ENCODE measurements at places on chromosomes 4 and X.

- DNase-seq: no peak
Observed at GRCh38 chr4:89556601-89557305, 249.2 kb upstream of the GPRIN3 start.

GRCh38 chr4:109368661-109369060, 65.0 kb upstream of the SEC24B start:
- no peak for DNase-seq

DNA sequence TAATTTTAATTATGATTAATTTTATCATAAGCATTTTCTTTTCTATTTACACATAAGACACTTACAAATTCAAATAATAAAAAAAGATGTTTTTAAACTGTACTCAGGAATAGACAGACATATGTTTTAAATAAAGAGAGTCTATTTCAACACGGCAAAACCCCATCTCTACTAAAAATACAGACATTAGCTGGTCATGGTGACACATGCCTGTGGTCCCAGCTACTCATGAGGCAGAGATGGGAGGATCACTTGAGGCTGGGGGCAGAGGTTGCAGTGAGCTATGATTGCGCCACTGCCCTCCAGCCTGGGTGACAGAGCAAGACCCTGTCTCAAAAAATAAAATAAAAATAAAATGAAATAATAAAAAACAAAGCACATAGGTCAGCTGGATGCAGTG, 14.8 kb downstream of the FAM9B start:
- no peak for DNase-seq

DNA sequence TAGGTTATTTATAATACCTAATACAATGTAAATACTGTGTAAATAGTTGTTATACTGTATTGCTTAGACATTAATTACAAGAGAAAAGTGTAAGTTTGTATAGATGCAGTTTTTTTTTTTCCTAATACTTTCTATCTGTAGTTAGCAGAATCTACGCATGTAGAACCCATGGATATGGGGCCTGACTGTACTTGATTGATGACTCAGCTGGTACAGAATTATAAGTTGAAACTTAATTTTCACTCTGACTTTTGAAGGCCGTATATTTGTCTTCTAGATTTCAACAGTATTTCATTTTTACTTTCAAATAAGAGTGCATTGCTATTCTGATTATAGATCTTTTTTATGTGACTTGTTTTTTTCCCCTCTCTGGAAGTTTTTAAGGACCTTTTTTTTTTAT, 30.8 kb upstream of the NDUFC1 start:
- no peak for DNase-seq

GRCh38 chr4:101651778-101652177, 138.8 kb upstream of the BANK1 start:
- DNase-seq: no peak

GRCh38 chrX:68659786-68660185, 12.3 kb downstream of the STARD8 start:
- DNase-seq: no peak

DNA sequence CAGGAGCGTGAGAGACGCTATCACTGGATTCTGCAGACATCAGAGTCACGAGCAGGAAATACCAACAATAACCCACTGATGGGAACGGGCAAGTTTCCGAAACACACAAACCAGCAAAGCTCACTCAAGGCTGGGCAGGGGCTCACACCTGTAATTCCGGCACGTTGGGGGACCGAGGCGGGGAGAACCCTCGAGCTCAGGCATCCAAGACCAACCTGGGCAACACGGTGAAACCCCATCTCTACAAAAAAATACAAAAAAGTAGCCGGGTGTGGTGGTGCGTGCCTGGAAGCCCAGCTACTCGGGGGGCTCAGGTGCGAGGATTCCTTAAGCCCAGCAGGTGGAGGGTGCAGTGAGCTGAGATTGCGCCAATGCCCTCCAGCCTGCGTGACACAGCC, 17.2 kb upstream of the GTPBP6 start:
- DNase-seq: no peak

DNA sequence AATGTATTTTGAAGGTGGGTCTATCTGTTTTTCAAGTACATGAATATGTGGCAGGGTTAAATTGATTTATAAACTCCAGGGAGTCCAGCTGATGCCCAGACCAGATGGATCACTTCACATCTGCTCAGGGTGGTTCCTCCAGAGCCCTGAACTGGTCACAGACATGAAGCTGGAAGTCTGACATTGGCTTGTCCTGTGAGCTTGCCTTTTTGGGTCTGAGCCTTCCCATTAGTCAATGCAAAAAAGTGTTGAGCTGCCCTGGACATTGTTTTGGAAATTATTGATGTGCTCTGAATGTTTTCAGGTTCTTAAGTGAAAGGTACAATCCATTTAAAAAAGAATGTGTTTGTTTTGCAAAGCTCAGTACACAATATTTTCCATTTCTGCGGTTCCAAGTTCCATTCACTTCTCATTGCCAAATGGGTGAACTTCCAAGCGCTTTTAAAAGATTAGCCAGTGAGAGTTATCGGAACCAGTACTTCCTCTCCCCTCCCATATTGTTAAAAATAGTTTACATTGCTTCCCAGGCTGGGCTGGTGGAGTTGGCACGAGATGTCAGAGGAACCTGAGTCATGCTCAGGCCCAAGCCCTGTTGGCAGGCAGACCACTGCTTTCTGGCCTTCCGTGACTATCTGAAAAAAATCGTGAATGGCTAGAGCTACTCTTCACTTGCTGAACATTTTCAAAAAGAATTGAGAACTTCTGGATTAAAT, 52.1 kb downstream of the PDGFRA start:
- DNase-seq: no peak

- DNase-seq: peak; percentile 21
Observed at GRCh38 chr4:74934016-74934831, 1.3 kb downstream of the PARM1 start.

DNA sequence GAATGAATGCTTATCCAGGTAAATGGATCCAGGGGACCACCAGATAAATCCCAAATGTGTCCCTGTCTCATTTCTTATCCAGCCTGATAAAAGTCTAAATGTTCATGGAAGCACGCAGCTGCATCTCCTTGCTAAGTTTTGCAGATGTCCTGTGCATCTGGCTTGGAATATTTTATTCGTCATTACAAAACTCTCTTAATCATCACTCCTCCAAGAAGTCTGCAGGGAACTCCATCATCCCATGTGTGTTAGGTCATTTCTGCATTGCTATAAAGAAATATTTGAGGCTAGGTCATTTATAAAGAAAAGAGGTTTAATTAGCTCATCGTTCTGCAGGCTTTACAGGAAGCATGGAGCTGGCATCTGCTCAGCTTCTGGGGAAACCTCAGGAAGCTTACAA, 297.2 kb downstream of the HS3ST1 start:
- no peak for DNase-seq

DNA sequence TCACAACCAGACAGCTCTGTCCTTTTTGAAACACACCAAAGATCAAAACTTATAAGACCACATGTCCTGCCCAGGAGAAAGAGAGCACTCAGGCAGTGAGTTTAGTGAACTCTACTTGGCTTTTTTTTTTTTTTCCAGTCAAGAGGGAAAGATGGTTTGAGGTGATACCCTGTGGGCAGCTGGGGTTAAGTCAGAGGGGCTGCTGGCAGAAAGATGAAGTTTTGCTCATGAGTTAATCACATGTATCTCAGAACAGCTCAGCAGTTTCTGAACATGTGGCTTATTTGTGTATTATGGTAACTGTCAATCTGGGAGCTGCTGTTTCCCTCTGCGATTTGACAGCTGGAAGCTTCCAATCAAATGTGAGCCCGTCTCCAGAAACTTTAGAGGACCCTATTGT, 56.4 kb upstream of the MAP3K15 start:
- DNase-seq: no peak

- no peak for DNase-seq
Observed at GRCh38 chrX:124476562-124476961, 130.2 kb downstream of the SH2D1A start.

DNA sequence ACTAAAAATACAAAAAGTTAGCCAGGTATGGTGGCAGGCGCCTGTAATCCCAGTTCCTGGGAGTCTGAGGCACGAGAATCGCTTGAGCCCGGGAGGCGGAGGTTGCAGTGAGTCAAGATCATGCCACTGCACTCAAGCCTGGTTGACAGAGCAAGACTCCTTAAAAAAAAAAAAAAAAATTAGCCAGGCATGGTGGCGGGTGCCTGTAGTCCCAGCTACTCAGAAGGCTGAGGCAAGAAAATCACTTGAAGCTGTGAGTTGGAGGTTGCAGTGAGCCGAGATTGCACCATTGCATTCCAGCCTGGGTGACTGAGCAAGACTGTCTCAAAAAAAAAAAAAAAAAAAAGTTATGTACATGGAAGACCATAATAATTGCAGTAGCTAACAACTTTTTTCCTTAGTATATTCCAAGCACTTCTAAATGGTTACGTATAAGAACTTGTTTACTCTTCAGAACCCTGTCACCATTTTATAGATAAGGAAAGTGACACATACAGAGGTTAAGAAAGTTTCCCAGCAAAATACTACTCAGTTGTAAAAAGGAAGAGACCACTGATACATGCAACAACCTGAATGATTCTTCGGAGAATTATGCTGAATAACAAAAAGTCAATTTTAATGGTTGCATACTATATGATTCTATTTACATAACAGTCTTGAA, 24.5 kb downstream of the RUFY3 start:
- no peak for DNase-seq

DNA sequence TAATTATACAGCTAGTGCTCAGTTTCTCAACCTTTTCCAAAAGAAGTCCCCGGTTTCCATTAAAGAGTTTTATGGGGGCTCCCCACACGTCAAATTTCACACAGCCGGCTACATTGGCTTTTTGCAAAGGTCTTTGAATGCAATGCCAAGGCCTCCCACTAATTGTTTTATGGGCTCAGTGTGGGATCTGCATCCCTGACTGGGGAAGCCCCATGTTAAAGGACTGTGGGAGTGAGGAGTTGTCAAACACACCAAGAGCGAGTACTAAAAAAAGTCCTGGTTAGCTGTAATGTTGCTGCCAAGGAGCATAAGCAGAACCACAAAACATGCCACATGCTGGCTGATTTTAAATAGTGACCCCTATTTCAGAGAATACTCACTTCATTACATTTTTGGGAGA, 162.6 kb downstream of the BMPR1B start:
- no peak for DNase-seq

- no peak for DNase-seq
Observed at GRCh38 chr4:56261027-56261426, 126.3 kb downstream of the AASDH start.
